ENCODE measurements at places on chromosomes 4 and X.

- no peak for DNase-seq
Measured at GRCh38 chr4:98945297-98945850, 16.4 kb upstream of the EIF4E start.

GRCh38 chr4:68062501-68062900, 67.2 kb downstream of the TMPRSS11F start:
- DNase-seq: no peak

GRCh38 chr4:1375761-1376322, 28.8 kb downstream of the UVSSA start:
- DNase-seq: no peak

DNA sequence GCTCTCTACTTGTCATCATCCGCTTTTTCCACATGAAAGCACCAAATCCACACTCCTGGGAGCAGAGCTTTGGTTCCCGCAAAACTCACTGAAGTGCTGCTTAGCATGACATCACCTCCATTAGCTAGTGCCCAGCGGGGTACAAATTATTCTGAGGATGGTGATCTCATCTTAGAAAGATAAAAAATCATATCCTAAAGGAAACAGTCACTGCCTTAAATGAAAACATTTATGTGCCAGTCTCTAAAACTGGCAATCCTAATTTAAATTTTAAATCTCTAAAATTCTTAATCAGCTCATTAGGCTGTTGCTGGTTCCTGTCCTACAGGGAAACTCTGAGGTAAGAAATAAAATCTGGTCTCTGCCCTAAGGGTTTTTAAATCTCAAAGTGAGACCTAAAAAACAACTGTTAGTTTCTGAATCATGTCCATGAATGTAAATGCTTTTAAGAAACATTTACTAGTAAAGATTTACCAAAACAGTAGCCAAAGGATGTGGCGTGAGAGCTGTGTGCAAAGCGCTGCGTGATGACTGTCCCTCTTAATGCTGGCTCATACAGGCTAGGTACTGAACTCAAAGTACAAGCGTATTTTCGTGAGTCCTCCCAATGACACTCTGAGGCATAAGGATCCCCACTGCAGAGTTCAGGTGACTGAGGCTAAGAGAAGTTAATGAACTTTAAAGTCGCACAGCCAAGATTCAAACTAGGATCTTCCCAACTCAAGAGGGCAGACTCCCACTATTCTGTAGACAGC, 4.5 kb downstream of the CASP3 start:
- DNase-seq: no peak

- DNase-seq: no peak
Measured at GRCh38 chrX:153620576-153620975, 21.6 kb upstream of the CCNQ start.

DNA sequence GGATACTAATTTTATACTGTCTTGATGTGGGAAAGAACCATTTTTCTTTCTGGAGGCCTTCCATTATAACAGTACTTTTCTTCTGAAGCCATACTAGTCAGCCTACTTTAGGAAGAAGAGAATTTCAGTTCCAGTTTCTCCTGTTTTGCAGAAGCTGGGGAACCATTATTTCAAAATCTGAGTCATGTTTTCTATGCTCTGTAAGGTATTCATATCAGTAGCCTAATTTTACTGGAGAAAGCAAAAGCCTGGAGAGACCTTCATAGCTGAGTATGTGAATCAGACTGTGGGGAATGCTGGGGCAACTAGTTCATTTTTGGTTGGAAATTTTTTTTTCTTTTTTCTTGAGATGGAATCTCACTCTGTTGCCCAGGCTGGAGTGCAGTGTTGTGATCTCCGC, 22.4 kb downstream of the AFF1 start:
- no peak for DNase-seq

DNA sequence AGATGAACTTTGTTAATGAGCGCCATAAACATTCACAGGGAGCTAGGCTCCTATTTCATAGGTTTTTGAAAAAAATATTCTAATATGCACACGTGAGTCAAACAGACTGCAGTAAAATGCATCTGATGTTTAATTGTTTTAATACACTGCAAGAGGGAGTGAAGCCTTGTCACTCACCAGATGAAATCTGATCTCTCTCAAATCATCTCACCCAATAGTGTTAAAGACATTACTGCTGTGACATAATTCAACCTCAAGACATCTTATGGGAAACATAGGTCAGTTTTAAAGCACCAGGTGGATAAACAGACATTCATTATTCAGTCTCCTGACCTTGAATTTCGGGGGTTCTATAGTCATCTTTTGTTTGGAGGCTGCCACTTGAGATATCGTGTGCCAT, 148.3 kb downstream of the MAML3 start:
- DNase-seq: no peak

GRCh38 chr4:141238186-141238585, 17.5 kb downstream of the ZNF330 start:
- no peak for DNase-seq

GRCh38 chr4:100795581-100795980, 277.8 kb upstream of the EMCN start:
- no peak for DNase-seq

DNA sequence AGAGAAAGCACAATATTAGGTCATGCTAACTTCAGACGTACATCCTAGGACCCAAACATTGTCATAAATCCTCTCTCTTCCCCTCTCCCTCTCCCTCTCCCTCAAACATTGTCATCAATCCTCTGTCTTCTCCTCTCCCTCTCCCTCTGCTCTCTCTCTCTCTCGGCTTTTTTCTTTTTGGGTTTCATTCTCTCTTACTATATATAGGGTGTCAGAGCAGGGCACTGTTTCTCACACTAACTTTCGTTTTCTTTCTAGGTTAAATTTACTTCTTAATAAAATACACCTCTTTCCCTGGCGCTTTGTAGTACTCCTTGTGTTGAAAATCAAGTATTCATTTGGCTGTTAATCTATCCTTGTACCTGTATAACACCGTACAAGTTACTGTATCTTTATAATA, 37.0 kb upstream of the HERC5 start:
- DNase-seq: no peak

DNA sequence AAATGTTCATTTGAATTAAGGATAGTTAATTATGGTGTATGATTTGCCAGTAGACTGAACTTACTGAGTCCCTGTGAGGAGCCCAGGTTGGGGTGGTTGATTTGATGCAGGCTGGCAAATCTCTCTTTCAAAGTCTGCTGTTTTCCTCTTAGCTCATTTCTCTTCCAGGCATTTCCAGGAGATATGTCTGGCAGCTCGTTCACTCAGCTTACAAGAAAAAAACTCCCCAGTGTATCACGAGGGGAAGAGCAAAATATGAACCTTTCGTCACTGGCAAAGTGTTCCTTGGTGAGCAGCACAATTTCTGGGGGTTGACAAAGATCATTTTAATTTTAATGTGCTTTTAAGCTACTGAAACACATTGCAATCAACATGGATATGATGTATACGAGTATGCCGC, 244.2 kb downstream of the CBLL2 start:
- DNase-seq: no peak

GRCh38 chr4:113146876-113147358, 97.5 kb downstream of the ANK2 start:
- DNase-seq: no peak

DNA sequence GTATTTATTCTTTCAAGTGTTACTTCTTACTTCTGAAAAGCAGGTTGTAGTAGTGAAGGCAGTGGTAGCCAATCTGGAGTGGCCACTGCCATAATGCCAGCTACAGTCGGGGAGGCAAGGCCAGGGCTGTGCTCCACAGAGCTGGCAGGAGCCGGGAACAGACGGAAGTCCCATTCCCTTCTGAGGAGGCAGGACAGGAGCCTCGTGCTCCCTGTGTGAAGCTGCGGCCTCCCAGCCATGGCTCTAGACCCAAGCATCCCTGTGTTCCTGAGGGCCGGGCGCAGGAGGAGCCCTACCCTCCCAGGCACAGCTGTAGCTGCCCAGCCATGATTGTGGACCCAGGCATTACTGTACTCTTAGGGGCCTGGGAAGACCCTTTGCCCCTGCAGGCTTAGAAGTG, 461.8 kb downstream of the ADGRL3 start:
- DNase-seq: no peak

DNA sequence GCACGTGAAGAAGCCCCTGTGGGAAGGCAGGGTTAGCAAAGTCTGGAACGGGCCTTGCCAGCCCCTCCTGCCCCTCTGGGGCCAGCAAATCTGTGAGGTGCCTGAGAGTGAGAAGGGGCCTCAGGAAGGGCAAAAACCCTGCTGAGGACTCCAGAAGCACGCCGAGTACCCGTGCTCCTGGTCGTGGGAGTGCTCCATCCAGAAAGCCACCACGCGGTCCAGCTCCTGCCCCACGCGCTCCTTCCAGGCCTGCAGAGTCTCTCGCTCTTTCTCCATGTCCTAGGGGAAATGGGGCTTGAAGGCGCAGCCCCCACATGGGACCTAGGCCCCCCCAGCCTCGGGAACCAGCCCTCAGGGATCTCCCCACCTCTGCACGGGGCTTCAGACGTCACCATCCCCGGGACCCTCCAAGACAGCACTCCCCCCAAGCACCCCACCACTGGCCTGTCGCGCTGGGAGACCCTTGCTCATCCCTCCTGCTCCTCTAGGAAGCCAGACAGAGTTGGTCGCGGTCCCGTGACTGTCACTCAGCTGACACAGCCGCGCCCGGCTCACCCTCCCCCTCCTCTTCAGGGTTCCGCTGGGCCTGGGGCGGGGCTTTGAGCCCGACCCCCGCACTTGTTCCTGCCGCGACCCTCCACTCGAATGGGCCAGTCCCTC, at the start of gene RENBP:
TSS of gene RENBP (minus strand) at position 504 of the 660 bp plus-strand sequence. CDS start at position 471, 33 bp downstream.
- no peak for DNase-seq

GRCh38 chrX:76893930-76894329, 466.4 kb downstream of the MAGEE1 start:
- DNase-seq: no peak

GRCh38 chrX:150731795-150732194, 38.6 kb downstream of the MTMR1 start:
- DNase-seq: peak; percentile 19

- DNase-seq: no peak
Measured at GRCh38 chrX:23552303-23552702, 115.0 kb upstream of the PRDX4 start.

- DNase-seq: peak; percentile 26
Measured at GRCh38 chrX:56248492-56248891, 16.3 kb downstream of the KLF8 start.

DNA sequence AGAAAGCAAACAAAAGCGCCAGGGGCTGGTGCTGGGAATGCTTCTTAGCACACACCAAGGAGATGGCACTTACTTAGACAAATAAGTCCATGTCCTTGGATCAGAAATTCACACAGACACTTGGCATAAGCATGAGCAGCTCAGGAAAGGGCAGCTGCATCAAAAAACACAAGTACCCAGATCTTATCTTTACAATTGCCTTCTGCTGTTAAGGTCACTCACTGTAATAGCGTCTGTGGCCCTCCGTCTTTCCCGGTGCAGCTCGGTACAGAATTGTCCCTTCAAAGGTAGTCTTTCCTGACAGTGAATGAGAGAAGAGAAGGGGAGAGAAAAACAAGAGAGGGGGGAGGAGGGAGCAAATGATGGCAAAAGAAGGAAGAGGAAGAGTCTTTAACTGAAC, 172.1 kb upstream of the MAP3K15 start:
- DNase-seq: no peak

GRCh38 chr4:146638333-146638785, 334 bp upstream of the POU4F2 start:
- no peak for DNase-seq

DNA sequence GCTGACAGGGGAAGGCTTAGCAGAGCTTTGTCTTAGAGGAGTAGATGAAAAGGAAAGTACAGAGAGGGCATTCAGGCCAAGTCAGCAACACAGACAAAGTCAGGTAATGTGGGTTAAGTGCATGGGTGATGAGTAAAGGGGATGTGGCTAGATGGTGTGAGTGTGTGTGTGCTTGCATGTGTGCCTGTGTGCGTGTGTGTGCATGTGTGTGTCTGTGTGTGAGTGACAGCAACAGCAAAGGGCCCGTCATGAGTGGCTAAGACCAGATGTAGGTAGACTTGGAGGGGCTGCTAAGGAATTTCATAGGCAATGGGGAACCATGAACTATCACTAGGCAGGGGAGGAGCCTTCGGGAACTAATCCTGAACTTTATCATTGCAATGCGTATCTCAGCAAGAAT, 2.2 kb upstream of the GPR78 start:
- no peak for DNase-seq

DNA sequence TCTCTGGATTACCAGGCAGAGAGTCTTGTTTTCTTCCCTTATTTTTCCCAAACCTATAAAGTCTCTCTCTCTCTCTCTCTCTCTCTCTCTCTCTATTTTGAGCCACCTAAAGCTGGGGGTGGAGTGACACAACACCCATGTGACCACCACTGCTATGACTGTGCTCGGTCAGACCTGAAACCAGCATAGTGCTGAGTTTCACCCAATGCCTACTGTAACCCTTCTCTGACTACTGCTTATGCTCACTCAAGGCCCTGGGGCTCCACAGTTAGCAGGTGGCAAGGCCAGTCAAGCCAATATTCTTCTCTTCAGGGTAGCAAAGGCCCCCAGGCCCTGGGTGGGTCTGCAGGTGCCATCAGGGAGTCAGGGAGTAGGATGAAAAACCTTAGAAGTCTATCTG, 114.7 kb upstream of the ARMCX2 start:
- DNase-seq: no peak

DNA sequence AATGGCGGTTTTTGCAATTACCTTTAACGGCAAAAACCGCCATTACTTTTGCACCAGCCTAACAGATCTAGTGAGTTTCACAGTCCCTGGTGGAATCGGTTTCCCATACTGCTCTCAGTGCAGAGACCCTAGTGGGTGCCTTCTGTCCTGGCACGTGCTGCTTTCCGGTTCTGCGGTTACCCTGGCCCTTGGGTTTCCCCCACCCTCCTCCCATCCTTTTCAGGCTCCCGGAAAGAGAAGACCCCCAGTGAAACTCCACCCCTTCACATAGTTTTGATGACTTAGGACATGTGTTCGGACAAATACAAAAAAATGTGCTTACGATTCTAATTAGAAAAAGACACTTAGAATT, 36.9 kb downstream of the NLGN3 start:
- DNase-seq: peak; percentile 28

All from stimulated activated CD4-positive, alpha-beta T cell treated with anti-CD3 and anti-CD28 coated beads, Interleukin-1b, Interleukin-23, amount 100 ng/mL, for 24 hours (primary cell).